ENCODE measurements at places on chromosomes 7 and 10.

GRCh38 chr7:151415375-151416105 lies 5.7 kb upstream of the WDR86 start:
- no peak overlapping the region for H3K4me3 ChIP-seq
- H3K4me1 ChIP-seq = peaks cover 17% of the 10 kb centered on the region
- ATAC-seq = no peak
- H3K36me3 ChIP-seq = no peaks in the 10 kb centered on the region
- H3K27me3 ChIP-seq = peaks cover 7% of the 10 kb centered on the region

- no peaks in the 10 kb centered on the region for H3K27me3 ChIP-seq
- ATAC-seq = peak; percentile 58
- H3K4me1 ChIP-seq = peaks cover 21% of the 10 kb centered on the region
- peak overlapping the region; percentile 60 for H3K27ac ChIP-seq
- H3K36me3 ChIP-seq = peaks cover 5% of the 10 kb centered on the region
Measured at GRCh38 chr7:106775552-106775936, 89.5 kb upstream of the PIK3CG start.

- H3K4me3 ChIP-seq = peak overlapping the region; percentile 89
- peaks cover 55% of the 10 kb centered on the region for H3K36me3 ChIP-seq
- peak overlapping the region; percentile 96 for H3K27ac ChIP-seq
- no peaks in the 10 kb centered on the region for H3K27me3 ChIP-seq
- H3K4me1 ChIP-seq = peaks cover 65% of the 10 kb centered on the region
- peak; percentile 31 for ATAC-seq
Measured at GRCh38 chr7:55570218-55570873, 2.0 kb downstream of the VOPP1 start.

GRCh38 chr7:42138691-42139090 lies 98.3 kb downstream of the GLI3 start:
- H3K4me3 ChIP-seq = no peak overlapping the region
- ATAC-seq = no peak
- no peaks in the 10 kb centered on the region for H3K4me1 ChIP-seq
- peaks cover 21% of the 10 kb centered on the region for H3K27me3 ChIP-seq

DNA sequence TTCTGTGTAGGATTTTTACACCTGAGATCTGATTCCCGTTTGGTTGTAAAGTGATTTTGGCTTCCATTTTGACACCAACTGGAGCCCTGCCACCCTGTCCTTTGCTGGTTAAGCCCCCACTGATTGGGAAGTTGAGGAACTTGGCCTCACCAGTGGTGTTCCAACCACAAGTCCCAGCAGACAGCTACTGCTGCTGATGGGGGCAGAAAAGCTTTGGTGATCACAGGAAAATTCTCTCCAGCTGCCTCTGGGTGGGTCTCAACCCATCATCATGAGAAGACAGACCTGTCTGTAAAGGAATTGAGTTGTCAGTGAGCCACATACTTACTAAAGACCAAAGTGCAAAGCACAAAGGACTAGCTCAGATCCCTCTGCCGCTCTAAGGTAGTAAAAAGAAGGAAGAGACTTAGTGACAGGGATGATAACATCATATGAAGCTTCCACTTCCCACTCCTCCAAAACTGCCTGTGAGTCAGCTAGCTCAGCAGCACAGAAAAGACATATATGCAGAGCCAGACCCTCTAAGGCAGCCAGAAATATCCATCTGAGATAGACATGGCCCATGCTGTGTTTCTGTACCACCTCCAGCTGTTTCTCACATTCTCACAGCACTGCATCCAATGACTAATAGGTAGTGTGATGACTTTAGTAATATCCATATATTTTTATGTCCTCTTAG lies 22.4 kb upstream of the LRRC17 start:
- no peak for ATAC-seq
- no peak overlapping the region for H3K27ac ChIP-seq
- no peaks in the 10 kb centered on the region for H3K4me1 ChIP-seq
- H3K27me3 ChIP-seq = peaks cover 7% of the 10 kb centered on the region
- H3K4me3 ChIP-seq = no peak overlapping the region
- H3K36me3 ChIP-seq = no peaks in the 10 kb centered on the region
